NCI-H1694 (cell line): ENCODE measurements at places on chromosomes 1 and 21.

GRCh38 chr1:228333739-228334115, 72.9 kb downstream of the TRIM11 start:
- DNase-seq = no peak

- DNase-seq = no peak
These were observed 16.9 kb downstream of the CAPN9 start for GRCh38 chr1:230763927-230764591.

GRCh38 chr1:160734301-160734700, 4.7 kb upstream of the SLAMF7 start:
- no peak for DNase-seq

GRCh38 chr1:27395441-27396195, 3.2 kb downstream of the GPR3 start:
- peak; percentile 44 for DNase-seq
